Urinary bladder (tissue), 4 donors: ENCODE measurements at places on chromosomes 4 and X. TPM values are rescaled to one million over a fixed set of nuclear protein-coding genes. Genes with fewer than 3 reads are reported as not detected.

- no peak for DNase-seq
These were observed 221.8 kb downstream of the MGST2 start for GRCh38 chr4:139887376-139887802.

GRCh38 chr4:61200187-61200915 is at the start of gene ADGRL3:
Gene ADGRL3 (plus strand): TSS chr4:61200326.
- no peak for DNase-seq

DNA sequence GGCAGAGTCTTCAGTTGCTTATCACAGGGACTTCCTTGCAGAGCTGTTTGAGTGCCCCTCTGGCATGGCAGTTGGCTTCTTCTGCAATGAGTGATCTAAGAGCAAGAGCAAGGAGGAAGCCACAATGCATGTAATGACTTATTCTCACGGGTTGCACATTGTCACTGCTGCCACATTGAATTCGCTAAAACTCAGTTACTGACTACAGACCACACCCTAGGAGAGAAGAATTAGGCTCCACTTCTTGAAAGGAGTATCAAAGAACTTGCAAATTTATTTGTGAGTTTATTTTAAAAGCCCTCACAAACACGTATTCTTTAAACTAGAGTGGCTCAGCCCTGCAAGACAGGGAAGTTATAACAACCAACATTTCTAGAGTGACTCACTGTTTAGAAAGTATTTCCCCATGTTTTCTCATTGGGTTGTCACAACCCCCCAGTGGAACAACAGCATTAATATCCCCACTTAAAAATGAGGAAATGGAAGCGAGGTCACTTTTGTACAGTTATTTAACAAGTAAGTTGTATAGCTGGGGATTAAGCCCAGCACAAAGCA is 32.4 kb upstream of the RBPJ start:
- no peak for DNase-seq

- DNase-seq, result no peak
These were observed 179.1 kb upstream of the MAB21L2 start for GRCh38 chr4:150402871-150403272.

- no peak for DNase-seq
These were observed 134.9 kb downstream of the STOX2 start for GRCh38 chr4:184039963-184040383.

GRCh38 chr4:26380740-26381139 is 59.9 kb downstream of the RBPJ start:
- DNase-seq, result no peak

DNA sequence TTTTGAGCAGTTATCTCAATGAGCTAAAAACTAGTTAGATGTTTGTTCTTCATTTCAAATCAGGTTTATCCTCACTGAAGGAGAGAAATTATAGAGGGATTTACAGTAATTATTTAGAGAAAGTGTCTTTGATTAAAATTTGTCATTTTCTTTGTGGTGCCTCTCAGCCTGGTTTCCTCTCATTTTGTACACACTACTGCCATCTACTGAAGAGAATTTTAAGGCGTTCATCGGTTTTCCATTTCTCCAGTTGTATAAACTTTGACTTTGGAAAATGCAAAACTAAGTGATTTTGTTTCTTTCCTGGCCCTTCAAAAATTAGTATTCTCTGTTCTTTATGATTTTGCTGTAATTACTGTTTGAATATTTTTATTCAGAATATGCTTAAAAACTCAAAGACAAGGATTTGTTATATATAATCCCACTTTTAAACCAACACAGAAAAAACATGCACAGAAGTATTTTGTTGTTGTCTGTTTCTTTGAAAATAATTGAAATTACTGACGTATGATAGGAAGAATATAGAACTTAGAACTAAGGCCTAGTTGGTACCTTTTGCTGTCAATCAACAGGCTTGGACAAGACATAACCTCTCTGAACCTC is 34.4 kb upstream of the ANXA3 start:
- DNase-seq, result peak; percentile 23

Gene FHDC1
- total RNA-seq, result 7.1 TPM

Gene ZGRF1
- total RNA-seq, result 34.6 TPM

Gene HSD17B13
- total RNA-seq, result 1.2 TPM
